Cerebellum (tissue), 4 donors: ENCODE measurements at places on chromosomes 6 and 20. TPM values are rescaled to one million over a fixed set of nuclear protein-coding genes. Genes with fewer than 3 reads are reported as not detected.

The MUC21 gene
- not detected for total RNA-seq

GRCh38 chr6:89927791-89928550, 33.7 kb downstream of the GJA10 start:
- no peak for DNase-seq

DNA sequence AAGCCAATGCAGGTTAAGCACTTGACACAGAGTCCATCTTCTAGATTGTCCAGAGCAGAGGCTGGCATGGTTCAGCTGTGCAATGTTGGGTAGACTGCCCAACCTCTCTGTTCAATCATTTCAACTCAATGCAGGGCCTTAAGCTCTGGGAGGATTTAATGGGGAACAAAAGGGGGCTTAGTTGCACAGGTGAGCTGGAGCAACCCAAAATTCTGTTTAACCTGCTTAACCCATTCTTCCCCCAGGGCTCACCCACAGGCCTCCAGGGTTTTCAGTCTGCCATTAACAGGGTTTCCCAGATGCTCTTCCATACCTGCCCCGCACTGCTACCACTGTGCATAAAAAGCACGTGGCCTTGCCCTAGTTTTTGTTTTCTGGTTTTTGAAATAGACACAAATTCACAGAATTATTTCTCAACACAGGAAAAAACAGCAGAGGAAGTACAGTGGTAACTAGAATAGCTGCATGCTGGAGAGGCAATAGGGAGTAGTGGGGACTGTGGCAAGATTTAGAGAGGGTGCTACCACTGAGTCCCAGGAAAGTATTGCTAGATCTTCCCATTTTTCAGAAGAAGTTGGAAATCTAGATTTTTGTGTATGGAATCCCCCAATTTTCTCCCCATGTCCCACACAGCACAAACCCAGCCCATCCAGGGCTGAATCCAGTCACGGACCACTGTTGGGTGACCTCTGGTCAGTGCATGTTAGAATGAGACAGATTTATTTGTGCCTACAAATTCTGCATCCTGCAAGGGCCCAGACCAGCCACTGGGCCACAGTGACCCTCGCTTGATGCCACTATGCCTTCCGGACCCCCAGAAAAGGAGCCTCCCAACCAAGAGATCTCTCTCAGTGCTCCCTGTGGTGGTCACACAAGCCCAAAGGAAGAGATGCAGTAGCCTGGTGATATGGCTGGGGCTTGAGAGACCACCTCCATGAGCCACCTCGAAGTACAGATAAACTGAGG, 4.6 kb downstream of the PTGIS start:
- no peak for DNase-seq

DNA sequence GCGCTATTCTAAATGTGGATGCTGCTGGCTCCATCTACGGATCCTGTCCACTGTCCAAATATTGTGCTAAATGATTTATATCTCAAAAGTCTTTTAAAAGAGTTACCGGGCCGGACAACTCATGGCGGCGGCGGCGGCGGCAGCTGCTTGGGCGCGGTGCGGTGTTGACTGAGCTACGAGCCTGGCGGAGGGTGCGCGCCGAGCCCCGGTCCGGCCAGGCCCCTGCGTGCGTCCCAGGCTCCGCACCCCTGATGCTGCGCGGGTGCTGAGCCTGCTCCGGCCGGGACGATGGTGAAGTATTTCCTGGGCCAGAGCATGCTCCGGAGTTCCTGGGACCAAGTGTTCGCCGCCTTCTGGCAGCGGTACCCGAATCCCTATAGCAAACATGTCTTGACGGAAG, 303.4 kb downstream of the CENPW start:
- no peak for DNase-seq

GRCh38 chr6:139981768-139982181, 607.3 kb upstream of the CITED2 start:
- DNase-seq = no peak

DNA sequence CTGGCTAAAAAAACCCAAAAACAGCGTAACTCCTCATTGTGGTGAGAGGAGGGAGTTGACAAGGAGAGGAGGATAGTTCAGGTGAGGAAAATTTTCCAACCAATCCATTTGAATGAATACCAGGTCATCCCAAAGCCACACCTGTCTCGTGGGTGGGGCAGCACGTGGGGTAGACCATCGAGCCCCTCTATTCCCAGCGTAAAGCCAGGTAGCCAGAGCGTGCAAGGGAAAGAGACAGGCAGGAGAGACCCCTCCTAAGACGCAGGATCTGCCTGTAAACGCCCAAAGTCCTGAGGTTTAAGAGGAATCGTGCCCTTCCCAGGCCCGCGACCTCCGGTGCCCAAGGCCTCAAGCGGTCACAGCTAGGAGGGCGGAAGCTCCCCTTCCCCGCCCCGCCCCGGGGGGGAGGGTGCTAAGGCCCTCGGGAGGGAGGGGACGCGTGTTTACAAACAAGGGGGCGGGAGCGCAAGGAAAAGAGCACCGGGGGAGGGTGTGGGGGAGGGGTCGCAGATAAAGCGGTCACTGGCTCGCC, 712 bp downstream of the RXRB start:
- no peak for DNase-seq

DNA sequence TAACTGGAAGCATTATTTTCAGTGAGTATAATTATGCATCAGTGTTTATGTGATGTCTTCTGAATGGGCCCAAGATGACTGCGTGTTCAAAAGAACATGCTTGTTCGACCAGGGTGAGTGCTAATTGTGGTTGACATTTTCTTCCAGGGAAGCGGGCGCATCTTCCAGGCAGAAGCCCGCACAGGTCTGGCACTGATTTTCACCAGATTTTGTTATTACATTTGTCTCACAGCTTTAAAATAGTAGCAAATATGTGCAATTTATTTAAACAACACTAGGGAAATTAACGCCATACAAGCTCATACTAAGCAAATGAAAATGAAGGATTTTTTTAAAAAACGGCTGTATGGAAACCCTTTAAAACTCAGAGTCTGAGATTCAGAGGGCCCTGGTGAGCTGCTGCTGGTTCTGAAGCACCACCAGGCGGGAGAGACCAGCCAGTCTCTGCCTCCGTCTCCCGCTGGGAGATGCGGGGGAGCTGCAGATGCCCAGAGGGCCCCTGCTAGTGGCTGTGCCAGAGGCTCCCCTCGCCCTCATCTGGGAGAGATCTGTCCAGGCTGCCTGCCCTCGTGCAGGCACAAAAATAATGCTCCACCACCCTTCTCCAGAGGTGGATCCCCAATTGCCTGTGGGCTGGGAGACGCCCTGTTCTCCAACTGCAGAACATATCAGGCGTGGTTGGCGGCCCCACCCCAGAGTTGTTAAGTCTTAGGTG, 297.0 kb downstream of the TAF4 start:
- DNase-seq = no peak

The CLPSL2 gene
- not detected for total RNA-seq

The NUP43 gene
- total RNA-seq = 25.4 TPM

GRCh38 chr6:53043581-53043980, 21.6 kb upstream of the FBXO9 start:
- DNase-seq = no peak

The MCCD1 gene
- total RNA-seq = not detected

DNA sequence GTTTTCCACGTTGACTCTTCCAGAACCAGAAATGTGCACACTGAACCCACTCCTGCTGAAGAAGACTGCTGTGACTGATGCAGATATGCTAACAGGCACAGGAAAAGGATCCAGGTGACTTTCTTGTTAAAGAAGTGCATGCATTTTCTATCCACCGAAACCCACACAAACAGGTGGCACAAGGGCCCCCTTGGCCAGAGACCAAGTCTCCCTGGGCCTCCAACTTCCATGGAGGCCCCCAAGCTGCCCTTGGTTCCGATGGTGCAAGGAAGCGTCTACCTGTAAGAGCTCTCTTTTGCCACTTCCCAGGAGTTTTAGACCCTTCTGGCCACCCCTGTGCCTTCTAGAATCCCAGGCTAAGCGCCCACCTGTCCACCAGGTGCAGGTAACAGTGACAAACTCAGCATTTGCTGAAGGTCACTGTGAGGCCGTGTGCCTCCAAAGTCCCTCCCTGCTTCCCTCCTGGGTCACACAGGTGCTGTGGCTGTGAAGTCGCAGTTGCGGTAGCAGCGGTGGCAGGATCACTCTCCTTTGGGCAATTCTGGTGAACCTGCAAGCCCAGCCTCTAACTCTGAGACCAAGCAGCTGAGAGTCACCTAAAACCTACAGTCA, 134.8 kb downstream of the PXDC1 start:
- no peak for DNase-seq

The MSH5 gene
- 11.3 TPM for total RNA-seq

DNA sequence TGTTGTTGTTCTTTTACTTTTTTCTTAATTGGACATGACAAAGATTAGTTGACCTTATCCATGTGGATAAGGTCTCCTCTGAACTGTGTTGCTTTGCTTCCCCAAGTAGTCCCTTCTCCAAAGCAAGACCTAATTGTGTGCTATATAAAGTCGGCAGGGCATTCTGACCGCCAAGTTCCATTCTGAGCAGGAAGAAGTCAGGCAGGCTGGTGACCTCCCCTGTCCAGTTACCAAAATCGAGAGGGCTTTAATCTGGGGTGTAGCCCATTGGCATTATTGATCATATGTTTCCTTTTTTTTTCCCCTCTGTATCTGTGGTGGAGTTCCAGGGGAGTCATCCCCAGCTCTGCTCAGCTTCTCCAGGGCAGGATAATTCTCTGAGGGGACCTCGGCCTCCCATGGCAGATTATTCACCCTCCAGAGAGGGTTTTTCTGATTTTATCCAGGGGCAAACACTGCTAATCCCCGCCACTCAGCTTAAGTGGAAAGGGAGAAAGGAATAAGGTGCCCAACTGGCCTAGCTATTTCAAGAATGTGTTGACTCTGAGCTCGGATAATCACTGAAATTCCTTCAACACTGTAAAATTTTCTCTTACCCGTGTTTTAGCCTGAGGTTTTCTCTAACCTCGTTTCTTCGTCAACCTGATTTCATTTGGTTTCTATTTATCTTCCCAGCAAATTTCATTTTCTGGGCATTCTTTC, 71.8 kb upstream of the L3MBTL3 start:
- DNase-seq = no peak

DNA sequence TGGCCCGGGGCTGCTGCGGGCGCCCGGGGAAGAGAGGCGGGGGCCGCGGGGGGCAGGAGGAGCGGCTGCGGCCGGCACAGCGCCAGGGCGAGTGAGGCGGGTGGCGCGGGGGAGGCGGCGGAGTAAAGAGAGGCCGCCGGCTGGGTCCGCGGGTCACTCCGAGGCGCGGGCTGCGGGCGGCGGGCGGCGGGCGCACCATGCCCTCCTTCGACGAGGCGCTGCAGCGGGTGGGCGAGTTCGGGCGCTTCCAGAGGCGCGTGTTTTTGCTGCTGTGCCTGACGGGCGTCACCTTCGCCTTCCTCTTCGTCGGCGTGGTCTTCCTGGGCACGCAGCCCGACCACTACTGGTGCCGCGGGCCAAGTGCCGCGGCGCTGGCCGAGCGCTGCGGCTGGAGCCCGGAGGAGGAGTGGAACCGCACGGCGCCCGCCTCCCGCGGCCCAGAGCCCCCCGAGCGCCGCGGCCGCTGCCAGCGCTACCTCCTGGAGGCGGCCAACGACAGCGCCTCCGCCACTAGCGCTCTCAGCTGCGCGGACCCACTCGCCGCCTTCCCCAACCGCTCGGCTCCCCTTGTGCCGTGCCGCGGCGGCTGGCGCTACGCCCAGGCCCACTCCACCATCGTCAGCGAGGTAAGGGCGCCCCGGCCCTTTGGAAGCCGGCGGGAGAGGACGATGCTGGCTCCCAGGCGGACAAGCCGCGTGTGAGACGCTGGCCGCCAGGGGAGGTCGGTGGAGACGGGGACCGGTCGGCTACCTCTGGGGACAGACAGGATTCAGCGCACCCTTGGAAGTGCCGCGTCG, at the start of gene SLC22A3:
TSS of gene SLC22A3 (plus strand) at position 156 of the 797 bp plus-strand sequence. CDS start at position 198, 42 bp downstream.
- peak; percentile 5 for DNase-seq

DNA sequence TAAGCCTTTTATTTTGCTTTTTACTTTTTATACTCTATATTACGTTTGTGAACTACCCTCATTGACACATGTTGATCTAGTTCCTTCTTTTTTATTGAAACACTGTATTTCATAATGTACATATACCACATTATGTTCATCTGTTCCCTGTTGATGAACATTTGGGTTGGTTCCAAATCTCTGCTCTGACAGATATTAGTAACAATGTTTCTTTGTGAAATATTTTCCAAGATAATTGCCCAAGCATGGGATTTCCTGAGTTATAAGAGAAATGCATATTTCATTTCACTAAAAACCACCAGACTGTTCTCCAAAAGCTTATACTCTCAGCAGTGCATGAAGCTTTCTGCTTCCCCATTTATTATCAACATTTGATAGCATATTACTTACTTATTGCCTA, 44.2 kb upstream of the TNFRSF21 start:
- no peak for DNase-seq

The IPCEF1 gene
- 4.4 TPM for total RNA-seq

GRCh38 chr6:110485491-110485890, 9.1 kb upstream of the SLC22A16 start:
- DNase-seq = no peak
